ENCODE measurements at places on chromosomes 1 and 21. TPM values are rescaled to one million over a fixed set of nuclear protein-coding genes. Genes with fewer than 3 reads are reported as not detected.
A peak's percentile ranks its signal among the peaks of the same experiment; 100 is the strongest.

DNA sequence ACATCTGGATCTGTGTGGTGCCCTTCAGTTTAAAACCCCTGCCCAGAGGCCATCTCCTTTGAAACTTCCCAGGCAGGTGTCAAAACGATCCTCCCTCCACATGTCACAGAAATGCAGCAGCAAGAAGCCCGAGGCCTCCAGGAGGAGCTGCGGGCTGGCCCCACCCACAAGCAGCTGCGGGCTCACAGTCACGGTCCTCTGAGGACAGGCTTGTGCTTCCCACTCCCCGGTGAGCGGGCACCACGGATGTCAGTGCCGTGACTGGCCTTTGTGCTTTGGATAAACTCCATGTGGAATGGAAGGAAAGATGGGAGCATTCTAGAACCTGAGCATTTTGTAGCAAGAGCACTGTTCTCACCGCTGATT is 65.8 kb downstream of the SIK1 start:
- ATAC-seq = no peak

DNA sequence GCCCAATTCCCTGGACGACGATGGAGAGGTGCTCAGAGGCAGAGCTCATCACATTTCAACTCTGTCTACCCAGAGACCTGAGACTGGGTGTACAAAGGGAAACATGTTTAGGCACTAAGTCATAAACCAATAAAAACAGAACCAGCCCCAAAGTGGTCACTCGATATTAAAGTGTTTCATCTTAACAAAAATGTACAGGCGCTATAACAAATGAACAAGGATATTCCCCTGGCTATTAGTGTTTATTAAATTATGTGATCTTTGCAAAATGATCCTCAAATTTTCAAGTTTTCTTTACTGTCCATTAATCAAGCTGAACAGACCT is 43.6 kb downstream of the NPHP4 start:
- no peak for ATAC-seq

DNA sequence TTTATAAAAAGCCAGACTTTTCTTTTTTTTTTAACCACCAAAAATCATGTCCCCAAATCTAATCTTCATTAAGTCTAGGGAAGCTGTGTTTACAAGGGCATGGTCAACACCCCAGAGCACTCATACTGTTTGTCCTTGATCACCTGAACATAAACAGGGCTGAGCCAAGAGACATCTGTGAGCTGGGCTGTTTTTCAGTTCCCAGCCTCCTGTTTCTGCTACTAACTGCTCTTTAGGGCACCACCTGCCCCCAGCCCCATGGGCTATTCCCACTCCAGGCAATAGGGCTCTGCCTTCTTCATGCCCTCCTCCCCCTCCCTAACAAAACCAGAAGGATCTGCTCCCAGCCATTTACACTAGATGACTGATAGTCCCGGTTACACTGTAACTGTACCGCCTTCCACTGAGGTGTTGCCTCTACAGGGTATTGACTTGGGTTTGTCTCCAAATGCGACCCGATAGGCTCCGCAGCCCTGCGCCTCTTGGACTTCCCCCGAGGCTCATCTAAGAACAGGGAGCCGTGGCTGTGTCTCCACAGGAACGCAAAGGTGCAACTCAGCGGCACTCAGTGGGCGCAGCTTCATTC is 11.7 kb upstream of the SLC26A9 start:
- no peak for ATAC-seq

The TNFRSF8 gene
- 35.3 TPM for total RNA-seq

DNA sequence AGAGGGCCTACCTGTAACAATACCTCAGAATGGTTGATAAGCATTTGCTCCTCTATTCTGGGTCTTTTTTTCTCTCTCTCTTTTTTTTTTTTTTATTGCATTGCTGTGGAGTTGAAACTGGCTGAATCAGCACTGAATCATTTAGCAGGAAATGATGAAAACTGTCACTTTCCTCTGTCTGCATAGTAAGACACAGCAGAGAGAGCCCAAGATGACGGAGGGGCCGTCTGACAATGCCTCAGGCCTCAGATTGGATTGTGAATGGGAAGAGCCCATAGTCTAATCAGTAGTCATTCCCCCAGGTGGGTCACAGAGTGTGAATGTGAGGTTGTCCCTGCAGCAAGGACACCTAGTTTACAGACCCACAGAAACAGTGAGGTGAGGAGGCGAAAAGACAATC is 193.2 kb upstream of the PLXNA2 start:
- peak; percentile 51 for ATAC-seq

The CACNA1E gene
- total RNA-seq = 0.11 TPM

GRCh38 chr1:247350587-247350986 is 18.9 kb upstream of the ZNF496 start:
- no peak for ATAC-seq

The NBPF14 gene
- total RNA-seq = 25.6 TPM

DNA sequence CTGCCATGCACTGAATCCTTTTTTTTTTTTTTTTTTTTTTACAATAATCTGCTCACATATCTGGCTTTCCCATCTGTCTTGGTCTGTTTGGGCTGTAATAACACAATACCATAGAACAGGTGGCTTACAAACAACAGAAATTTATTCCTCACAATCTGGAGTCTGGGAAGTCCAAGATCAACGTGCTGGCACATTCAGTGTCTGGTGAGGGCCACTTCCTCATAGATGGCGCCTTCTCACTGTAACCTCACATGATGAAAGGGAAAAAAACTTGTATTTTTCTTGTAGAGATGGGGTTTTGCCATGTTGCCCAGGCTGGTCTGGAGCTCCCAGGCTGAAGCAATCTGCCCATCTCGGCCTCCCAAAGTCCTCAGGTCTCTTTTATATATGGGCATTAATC is 13.0 kb upstream of the PARP1 start:
- ATAC-seq = no peak
